Motor neuron (in vitro differentiated cells): ENCODE measurements at places on chromosomes 6 and 20. TPM values are rescaled to one million over a fixed set of nuclear protein-coding genes. Genes with fewer than 3 reads are reported as not detected.

- ATAC-seq: no peak
These were observed 9.1 kb downstream of the VTA1 start for GRCh38 chr6:142155895-142156757.

GRCh38 chr20:46022411-46023147 lies 6.4 kb upstream of the SLC12A5 start:
- peak; percentile 23 for ATAC-seq

- peak; percentile 92 for ATAC-seq
These were observed 324.7 kb upstream of the JARID2 start for GRCh38 chr6:14921170-14921569.

GRCh38 chr6:21098744-21099143 lies 494.8 kb upstream of the SOX4 start:
- ATAC-seq: no peak

- ATAC-seq: no peak
These were observed 71.2 kb downstream of the TNFRSF21 start for GRCh38 chr6:47238456-47238995.

GRCh38 chr6:12909833-12910232 lies 193.3 kb downstream of the PHACTR1 start:
- ATAC-seq: no peak

- ATAC-seq: no peak
These were observed 347.8 kb downstream of the CDKAL1 start for GRCh38 chr6:20882014-20882413.

- no peak for ATAC-seq
These were observed 25.9 kb downstream of the RIN2 start for GRCh38 chr20:19783966-19784401.

The DOP1A gene
- total RNA-seq: 22.4 and 25.7 TPM in 2 replicates

The AGER gene
- 1.4 and 1.9 TPM in 2 replicates for total RNA-seq

The UNC5CL gene
- 1.2 and 1.7 TPM in 2 replicates for total RNA-seq

The MYL9 gene
- 0.27 and 0.41 TPM in 2 replicates for total RNA-seq

The HLA-DMB gene
- total RNA-seq: 0.22 and 1.8 TPM in 2 replicates

The GRM1 gene
- 0.37 and 0.47 TPM in 2 replicates for total RNA-seq
